ENCODE measurements at places on chromosomes 13 and 19.

DNA sequence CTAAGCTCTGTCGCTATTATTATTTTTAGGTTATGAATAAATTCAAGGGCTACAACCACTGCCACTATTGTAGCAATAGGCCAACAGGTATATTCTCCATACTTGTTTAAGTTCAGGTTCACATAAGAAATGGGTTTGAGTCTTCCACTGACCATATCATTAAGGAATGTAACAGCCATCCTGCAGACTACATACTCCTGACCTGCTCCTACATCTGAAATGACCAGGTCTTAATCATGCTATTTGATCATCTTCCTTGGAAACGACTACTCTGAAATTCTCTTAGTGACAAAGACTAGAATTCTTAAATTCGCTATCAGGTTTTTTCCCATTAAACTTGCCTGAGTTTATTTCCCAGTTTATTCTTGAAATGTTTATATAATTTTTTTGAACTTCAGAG lies 66.8 kb downstream of the IPO5 start:
- DNase-seq: no peak

GRCh38 chr13:112772929-112773328 lies 83.1 kb downstream of the ATP11A start:
- no peak for DNase-seq

GRCh38 chr13:23794267-23795161 lies 94.7 kb downstream of the MIPEP start:
- DNase-seq: no peak

DNA sequence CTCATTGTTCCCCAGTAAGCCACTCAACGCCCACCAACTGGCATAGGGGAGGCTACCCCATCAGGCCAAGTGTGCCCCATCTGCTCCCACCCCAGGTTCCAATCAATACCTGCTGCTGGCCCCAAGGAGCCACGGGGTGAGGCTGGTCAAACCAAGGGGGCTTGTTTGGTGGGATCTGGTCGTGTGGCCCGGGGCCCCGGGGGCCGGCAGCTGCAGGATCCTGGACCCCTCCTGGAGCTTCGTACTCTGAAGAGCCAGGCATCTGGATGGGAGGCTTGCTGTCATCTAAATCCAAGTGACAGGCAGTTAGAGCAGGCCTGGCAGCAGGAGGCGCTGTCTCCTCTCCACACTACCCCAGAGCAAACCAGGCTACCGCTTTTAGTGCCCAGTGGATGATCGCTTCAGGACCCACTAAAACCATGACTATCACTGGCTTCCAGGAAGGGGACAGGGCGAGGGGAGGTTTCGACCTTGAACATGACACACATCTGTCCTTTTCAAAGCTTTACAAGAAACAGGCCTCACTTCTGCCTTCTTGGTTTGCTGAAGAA lies 14.2 kb downstream of the CHERP start:
- DNase-seq: peak; percentile 24

DNA sequence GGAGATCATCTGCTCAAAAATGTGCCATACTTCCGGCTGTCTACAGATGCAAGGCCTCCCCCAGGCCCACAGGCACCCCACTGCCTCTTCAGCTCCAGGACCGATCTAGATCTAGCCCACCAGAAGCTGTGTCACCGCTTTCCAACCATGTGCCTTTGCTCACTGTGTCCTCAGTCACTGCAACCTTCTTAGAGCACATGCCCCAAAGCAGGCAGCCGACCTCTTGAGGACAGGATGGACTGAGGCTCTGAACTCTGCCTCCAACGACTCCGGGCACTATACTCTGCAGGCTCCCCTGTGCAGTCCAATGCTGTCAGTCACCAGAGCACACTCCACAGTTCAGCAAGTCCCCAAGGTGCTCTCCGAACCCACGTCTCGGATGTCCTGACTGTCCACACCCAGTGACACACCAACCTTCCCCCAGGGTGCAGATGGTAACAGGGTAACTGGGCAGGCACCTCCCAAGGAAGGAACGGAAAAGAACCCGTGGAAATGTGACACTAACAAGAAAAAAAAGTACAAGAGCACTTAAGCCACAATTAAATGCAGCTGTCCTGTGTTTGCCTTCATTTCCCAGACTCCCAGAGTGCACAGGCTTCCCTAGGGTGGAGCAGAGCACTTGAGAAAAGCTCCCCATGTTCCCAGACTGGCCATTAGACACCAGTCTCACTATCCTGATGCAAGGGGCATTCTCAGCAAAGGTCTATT lies 4.8 kb downstream of the STK24 start:
- no peak for DNase-seq

DNA sequence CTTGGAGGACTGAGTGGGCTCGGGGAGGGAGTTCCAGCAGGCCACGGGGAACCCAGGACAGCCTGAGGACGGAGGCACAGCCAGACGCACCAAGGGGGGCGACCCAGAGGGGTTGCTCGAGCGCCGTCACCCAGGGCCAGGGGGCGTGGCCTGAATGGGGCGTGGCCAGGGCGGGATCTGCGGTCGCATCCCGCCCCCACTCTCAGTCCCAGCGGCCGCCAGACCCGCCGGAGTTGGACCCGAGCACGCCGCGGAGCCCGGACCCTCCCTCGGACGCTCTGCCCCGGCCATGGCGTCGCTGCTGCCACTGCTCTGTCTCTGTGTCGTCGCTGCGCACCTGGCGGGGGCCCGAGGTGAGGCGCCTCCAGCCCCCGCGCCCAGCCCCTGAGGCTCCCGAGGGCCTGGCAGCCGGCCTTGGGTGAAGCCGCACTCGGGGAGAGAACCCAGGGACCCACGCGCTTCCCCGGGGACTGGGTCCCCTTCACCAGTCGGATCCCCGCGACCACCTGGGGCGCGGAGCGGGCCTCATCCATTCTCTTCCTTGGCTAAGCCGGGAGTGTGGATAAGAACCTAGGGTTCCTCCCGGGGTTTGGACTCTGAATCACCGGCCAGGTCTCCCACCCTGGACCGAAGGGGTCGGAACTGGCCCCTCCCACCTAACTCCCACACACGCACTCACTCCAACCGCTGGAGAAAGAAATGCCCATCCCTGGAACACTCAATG lies at the start of gene CILP2:
Gene CILP2, plus strand, starts transcription at position 205 of the 724 bp plus-strand sequence. Its CDS starts 85 bp downstream, at position 290.
- DNase-seq: peak; percentile 48

DNA sequence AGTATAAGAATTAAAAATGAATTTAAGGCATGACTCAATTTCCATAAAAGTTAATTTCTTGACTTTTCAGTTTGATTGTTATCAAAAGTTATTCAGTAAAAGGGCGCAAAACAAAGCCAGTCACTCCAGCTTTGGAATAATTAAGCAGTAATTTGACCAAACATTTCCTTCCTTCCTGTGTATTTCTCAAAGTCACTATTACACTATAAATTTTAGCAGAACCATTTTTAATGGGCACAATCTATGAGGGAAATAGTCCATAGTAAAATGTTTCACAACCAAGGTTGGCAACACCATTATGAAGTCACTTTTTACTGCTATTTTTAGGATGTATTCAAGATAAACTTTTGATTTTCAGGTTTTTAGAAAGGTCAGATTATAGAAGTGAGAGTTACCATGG lies 91.0 kb downstream of the DACH1 start:
- no peak for DNase-seq

GRCh38 chr19:10209315-10209714 lies 14.6 kb upstream of the DNMT1 start:
- no peak for DNase-seq

- no peak for DNase-seq
These were observed 3.8 kb downstream of the TNNT1 start for GRCh38 chr19:55145232-55145631.

DNA sequence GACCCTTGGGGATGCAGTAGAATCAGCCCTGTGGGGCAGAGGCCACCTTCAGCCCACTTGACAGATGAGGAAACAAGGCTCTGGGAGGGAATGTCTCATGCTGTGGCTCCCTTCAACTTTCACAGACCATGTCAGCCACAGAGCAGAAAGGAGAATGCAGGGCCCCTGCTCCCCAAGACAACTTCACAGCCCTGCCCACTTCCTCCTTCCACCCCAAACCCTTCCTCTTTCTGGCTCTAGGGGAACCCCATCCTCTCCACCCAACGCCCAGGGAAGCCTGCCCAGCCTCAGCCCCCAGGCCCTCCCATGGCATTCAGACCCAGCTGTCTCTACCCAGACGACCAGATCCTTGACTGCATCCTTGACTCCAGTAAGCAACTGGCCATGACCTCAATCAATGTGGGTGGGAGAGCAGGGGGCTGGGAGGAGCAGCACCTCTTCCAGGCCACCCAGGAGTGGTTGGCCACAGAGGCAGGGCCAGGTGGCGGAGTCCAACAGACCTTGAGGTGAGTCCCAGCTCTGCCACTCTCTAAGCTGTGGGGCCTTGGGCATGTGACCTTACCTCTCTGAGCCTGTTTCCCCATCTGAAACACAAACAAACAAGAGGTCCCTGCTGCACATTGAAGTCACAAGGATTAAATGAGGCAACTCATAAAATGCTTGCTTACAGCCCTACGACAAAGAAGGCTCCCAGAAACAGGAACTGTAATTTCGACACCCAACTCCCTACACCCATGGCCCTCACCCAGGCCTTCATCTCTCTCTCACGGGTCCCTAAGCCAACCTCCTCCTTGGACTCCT lies 15.8 kb downstream of the DEDD2 start:
- peak; percentile 53 for DNase-seq

DNA sequence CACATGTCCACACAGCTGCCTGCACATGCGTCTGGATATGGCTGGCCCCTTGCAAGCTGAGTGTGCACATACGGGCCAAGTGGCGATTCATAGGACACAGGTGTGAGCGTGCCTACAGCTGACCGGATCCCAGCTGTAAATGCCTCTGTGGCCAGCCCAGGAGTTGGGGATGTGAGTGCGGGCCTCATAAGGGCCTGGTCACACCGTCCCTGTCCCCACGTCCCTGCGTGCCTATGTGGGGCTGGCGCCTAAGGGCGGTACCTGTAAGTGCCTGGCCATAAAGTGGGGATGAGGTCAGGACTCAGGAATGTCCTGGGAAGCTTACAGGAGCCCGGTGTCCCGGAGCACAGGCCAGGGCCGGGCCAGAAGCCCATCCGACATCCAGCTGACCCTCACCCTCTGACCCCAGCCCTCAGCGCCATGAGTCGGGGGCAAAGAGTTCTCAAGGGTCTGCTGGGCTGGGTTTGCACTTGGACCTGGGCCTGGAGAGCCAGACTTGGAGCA lies 1.3 kb upstream of the ARHGAP45 start:
- no peak for DNase-seq

DNA sequence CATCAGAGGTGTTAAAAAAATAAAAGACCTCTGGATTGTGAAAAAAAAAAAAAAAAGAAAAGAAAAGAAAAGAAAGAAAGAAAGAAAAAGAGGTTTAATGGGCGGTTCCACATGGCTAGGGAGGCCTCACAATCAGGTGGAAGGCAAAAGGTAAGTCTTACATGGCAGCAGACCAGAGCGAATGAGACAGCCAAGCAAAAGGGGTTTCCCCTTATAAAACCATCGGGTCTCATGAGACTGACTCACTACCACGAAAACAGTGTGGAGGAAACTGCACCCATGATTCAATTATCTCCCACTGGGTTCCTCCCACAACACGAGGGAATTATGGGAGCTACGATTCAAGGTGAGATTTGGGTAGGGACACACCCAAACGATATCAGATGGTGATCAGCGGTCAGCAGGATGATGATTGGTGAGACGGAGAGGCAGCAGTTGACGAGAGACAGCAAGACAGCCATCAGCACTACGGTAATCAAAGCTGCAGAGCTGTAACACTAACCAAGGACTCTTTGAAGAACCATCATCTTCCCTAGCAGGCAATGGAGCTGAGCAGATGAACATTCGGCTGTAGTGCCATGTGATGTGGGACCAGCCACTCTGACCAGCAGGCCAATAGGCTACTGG lies 3.9 kb upstream of the CD209 start:
- peak; percentile 23 for DNase-seq

- no peak for DNase-seq
These were observed at the start of gene ZNF99 for GRCh38 chr19:22783651-22784410. ZNF99 (minus strand) TSS chr19:22784151; CDS start chr19:22784016, 135 bp downstream.

DNA sequence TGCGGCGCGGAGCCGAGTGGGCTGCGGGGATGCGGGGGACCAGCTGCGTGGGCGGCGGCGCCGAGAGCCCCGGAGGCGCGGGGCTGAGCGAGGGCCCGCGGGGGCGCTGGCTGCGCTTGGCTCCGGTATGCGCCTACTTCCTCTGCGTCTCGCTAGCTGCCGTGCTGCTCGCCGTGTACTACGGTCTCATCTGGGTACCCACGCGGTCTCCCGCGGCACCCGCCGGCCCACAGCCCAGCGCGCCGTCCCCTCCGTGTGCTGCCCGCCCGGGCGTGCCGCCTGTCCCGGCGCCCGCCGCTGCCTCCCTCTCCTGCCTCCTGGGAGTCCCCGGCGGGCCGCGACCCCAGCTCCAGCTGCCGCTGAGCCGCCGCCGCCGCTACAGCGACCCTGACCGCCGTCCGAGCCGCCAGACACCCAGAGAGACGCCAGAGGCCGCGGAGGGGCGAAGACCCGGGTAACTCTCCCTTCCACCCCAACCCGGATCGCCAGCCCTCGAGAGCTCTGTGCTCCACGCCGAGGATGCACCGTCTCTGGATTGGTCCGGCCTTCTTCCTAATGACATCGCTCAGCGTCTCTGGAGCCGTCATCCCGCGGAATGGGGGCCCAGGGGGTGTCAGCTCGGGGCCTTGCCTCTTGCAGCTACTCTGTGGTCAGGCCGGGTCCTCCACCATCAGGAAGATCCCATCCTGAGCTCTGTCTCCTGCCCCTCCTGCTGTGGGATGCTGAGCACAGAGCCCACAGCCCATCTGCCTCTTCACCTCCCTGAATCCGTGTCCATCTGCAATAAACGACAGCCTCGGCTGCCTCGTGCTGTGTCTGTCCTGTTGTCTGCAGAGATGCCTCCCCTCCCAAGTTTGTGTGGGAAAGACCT lies 441 bp downstream of the INAFM1 start:
- peak; percentile 62 for DNase-seq

DNA sequence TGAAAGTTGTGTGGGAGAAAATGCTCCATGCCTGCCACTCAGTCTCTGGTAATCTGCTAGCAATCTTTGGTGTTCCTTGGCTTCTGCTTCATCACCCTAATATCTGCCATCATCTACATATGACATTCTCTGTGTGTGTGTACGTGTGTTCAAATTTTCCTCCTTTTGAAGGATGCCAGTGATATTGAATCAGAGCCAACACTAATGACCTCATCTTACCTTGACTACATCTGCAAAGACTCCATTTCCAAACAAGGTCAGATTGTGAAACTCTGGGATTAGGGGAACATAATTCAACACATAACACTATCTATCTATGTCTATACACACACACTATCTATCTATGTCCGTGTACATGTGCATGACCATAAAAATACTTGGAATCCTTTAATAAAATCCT lies 81.4 kb upstream of the IRS2 start:
- no peak for DNase-seq

DNA sequence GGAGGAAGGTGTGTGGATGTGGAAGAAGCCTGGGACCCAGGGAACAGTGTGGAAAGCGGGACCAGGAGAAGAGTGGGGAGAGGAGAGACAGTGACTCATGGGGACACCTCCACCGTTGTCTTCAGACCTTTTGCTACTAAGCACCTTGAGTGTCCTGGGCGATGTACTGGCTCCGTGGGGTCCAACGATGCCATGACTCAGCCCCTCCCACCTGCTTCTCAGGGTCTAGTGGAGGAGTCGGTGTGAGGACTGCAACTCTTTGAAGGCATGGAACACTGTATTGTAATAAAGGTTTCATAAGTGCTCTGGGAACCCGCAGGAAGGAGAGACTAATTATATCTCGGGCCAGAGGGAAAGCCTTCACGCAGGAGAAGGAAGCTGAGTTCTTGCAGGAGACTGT lies 166.9 kb upstream of the KL start:
- DNase-seq: no peak

Measured in CD8-positive, alpha-beta memory T cell (primary cell).